ENCODE measurements at places on chromosomes 13 and 19.

GRCh38 chr19:4487572-4487971 lies 15.5 kb downstream of the HDGFL2 start:
- DNase-seq, result no peak

- no peak for DNase-seq
Measured at GRCh38 chr19:2015608-2015950, at the start of gene BTBD2. BTBD2 (minus strand) TSS chr19:2015714; CDS start chr19:2015703, 11 bp downstream.

- DNase-seq, result no peak
Measured at GRCh38 chr19:29598496-29598895, 7.6 kb upstream of the POP4 start.

- no peak for DNase-seq
Measured at GRCh38 chr19:44525721-44526430, 3.6 kb downstream of the CEACAM20 start.

GRCh38 chr19:14119644-14120496 lies 2.3 kb upstream of the PRKACA start:
- DNase-seq, result no peak

Measured in GM13976 (cell line).